ENCODE measurements at places on chromosomes 13 and 19. TPM values are rescaled to one million over a fixed set of nuclear protein-coding genes. Genes with fewer than 3 reads are reported as not detected.

Gene SLC39A3
- total RNA-seq = 23.6 TPM

Gene LRP3
- total RNA-seq = 10.8 TPM

Gene CLEC17A
- total RNA-seq = not detected

Gene SSC5D
- 0.22 TPM for total RNA-seq
